ENCODE measurements at places on chromosomes 12 and 14. TPM values are rescaled to one million over a fixed set of nuclear protein-coding genes. Genes with fewer than 3 reads are reported as not detected.

TAS2R43 gene
- not detected for total RNA-seq

DNA sequence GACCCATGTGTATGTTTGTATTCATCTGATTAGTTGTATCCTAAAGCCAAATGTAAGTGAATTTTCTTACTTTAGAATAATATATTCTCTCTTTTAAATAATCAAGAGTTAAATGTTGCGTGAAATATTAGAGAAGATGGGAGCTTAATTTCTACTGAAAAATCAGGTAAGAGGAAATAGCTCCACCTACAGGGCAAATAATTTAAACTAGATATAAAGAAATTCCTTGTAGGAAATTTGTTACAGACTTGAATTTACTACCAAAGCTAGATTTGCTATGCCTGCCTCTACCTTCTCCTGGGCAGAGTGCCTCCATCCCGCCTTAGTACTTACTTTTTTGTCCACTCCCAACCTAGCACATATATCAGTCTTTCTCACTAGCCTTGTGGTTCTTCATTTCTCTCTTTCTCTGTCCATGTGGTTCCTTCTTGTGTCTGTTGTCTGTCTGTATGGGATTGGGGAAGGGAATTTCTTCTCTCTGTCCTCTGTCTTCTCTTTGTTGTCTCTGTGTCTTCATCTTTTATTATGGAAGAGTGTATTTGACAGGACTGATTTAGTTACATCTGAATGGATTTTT lies 44.7 kb downstream of the PALS1 start:
- H3K4me3 ChIP-seq: no peak overlapping the region
- H3K4me1 ChIP-seq: peaks cover 8% of the 10 kb centered on the region
- no peaks in the 10 kb centered on the region for H3K27me3 ChIP-seq
- no peaks in the 10 kb centered on the region for H3K36me3 ChIP-seq
- H3K27ac ChIP-seq: no peak overlapping the region

DNA sequence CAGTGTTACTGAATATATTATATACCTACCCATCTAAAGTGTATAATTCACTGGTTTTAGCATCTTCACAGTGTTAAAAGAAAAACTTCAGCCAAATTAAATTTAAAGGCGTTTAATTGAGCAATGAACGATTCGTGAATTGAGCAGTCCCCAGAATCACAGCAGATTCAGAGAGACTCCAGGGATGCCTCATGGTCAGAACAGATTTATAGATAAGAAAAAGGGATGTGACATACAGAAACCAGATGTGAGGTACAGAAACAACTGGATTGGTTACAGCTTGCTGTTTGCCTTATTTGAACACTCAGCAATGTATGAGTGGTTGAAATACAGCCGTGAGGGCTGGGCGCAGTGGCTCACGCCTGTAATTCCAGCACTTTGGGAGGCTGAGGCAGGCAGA lies 84.6 kb downstream of the WNK1 start:
- DNase-seq: no peak
- H3K4me1 ChIP-seq: no peaks in the 10 kb centered on the region

GRCh38 chr14:39974036-39974435 lies 541.8 kb upstream of the FBXO33 start:
- H3K36me3 ChIP-seq: no peaks in the 10 kb centered on the region
- H3K4me1 ChIP-seq: no peaks in the 10 kb centered on the region
- no peak for DNase-seq
- H3K27ac ChIP-seq: no peak overlapping the region

GRCh38 chr14:42140831-42141279 lies 534.2 kb downstream of the LRFN5 start:
- H3K4me1 ChIP-seq: no peaks in the 10 kb centered on the region
- no peak overlapping the region for H3K4me3 ChIP-seq
- H3K27ac ChIP-seq: no peak overlapping the region

GRCh38 chr12:42192258-42192657 lies 45.8 kb downstream of the YAF2 start:
- no peak overlapping the region for H3K27ac ChIP-seq
- H3K4me3 ChIP-seq: no peak overlapping the region
- no peak for DNase-seq
- H3K36me3 ChIP-seq: peaks cover 10% of the 10 kb centered on the region
- no peaks in the 10 kb centered on the region for H3K27me3 ChIP-seq

- no peak overlapping the region for H3K4me3 ChIP-seq
- no peaks in the 10 kb centered on the region for H3K36me3 ChIP-seq
- H3K27me3 ChIP-seq: no peaks in the 10 kb centered on the region
These were observed 60.6 kb downstream of the SUDS3 start for GRCh38 chr12:118436986-118437385.

GRCh38 chr14:58788655-58789503 lies 151.1 kb downstream of the DACT1 start:
- no peaks in the 10 kb centered on the region for H3K36me3 ChIP-seq
- H3K27me3 ChIP-seq: no peaks in the 10 kb centered on the region
- H3K27ac ChIP-seq: no peak overlapping the region
- H3K4me3 ChIP-seq: no peak overlapping the region
- no peak for DNase-seq

DNA sequence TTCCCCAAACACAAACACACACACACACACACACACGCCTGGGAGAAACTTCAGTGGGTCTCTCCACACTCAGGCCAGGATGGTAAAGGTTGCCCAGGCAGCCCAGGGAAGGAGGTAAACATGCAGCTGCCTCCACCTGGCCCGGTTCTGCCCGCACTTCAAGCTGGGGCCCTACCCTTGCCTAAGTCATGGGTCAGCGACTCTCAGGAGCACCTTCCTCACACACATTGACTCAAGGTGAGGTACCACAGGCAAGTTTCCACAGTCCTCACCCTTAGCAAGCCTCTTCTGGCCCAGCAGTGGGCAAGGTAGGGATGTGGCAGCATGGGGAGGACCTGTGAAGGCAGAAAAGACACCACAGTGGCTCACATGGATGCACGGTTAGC lies 14.1 kb upstream of the FAIM2 start:
- no peak overlapping the region for H3K4me3 ChIP-seq
- no peaks in the 10 kb centered on the region for H3K27me3 ChIP-seq
- DNase-seq: peak; percentile 34
- peaks cover 9% of the 10 kb centered on the region for H3K4me1 ChIP-seq

- H3K27me3 ChIP-seq: no peaks in the 10 kb centered on the region
- no peak overlapping the region for H3K4me3 ChIP-seq
- H3K36me3 ChIP-seq: peaks cover 42% of the 10 kb centered on the region
- no peak overlapping the region for H3K27ac ChIP-seq
- DNase-seq: no peak
- H3K4me1 ChIP-seq: peaks cover 21% of the 10 kb centered on the region
These were observed 31.4 kb upstream of the RTRAF start for GRCh38 chr14:51957950-51958349.
